Activated CD8-positive, alpha-beta memory T cell treated with anti-CD3 and anti-CD28 coated beads, Interleukin-2, amount 10 ng/mL, durations not matched to agents 7 days and 5 days (primary cell): ENCODE measurements at places on chromosomes 5 and 9.

GRCh38 chr9:71058660-71059059 lies 62.8 kb downstream of the TRPM3 start:
- DNase-seq = no peak

DNA sequence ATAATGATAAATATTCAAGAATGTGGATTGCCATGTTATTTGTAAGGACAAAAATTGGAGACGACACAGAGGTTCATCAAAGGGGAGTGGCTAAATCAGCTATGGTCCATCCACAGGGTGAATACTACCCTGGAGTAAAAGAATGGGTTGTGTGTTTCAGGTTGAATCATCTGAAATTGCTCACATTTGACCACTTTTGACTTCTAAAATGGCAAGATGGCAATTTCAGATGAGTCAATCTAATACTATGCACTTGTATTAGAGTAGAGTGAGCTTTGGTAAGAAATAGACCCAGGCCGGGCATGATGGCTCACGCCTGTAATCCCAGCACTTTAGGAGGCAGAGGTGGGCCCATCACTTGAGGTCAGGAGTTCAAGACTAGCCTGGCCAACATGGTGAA lies 131.8 kb downstream of the GAPVD1 start:
- DNase-seq = no peak

- DNase-seq = no peak
Measured at GRCh38 chr9:84499969-84500582, 159.5 kb upstream of the SLC28A3 start.

- no peak for DNase-seq
Measured at GRCh38 chr9:112501287-112501686, 14.7 kb downstream of the KIAA1958 start.

- DNase-seq = no peak
Measured at GRCh38 chr9:1216532-1216931, 166.4 kb downstream of the DMRT2 start.

DNA sequence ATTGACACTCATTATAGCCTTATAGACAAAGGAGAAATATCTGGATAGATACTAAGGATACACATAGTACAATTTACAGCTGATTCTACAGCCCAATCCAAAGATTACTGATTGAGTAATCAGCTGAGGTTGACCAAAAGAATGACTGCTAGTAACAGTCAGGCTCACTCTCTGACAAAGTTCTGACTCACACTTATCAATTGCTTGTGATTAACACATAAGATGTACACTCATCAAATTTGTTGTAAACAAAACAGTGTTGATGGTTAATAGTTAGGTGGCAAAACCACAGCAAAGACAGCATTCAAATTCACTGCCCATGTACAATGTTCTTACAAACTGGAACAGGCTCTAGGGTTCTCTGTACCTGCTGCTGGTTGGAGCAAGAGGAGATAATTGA lies 422.7 kb downstream of the TLE1 start:
- DNase-seq = no peak

DNA sequence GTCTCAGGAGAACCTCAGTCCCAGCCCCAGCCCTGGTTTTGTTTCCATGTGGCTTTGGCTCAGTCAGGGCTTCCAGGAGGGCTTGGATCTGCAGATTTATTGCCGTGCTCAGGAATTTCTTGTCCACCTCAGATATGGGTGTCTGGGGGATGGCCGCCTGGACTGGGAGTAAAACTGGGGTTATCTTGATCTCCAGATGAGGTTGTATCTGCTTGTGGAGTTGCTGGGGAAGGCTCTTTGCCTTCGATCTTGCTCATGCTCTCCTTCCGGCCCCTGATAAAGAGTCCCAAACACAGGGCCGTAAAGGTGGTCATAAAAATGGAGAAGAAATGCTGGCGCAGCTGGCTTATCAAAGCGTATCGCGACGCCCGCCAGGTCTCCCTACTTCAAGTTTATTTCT lies 17.8 kb upstream of the PITX1 start:
- no peak for DNase-seq

DNA sequence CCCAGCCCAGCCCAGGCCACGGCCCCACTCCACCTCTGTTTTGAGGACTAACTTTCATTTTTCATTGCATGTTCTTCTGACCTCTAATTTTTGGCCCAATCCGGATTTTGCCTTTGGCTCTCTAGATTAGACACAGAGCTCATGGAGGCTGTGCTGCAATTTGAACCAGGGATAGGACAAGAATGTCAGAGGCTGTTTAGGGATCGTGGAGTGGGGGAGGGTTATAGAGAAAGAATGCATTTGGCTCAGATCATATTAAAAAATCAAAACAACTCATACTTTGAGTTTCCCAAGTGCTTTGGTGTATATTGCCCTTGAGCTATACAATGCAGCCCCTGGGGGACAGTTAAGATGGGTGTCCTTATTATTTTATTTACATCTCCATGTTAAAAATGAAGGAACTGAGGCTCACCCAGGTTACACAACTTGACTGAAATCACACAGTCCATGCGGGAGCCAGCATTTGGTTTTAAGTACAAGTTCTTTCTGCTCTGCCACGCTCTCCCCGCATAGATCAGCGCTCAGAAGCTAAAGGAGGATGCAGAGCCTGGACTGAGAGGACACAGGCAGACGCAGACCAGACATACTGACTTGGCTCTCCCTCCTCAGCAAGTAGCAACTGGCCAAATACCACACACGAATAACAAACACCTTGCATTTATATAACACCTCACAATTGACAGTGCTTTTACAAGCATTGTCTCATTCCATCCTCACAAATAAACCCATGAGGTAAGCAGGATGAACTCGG lies 126.4 kb upstream of the RAI14 start:
- DNase-seq = no peak

GRCh38 chr5:1516615-1517601 lies 6.9 kb downstream of the LPCAT1 start:
- DNase-seq = peak; percentile 34

- DNase-seq = no peak
Measured at GRCh38 chr9:132702254-132702653, 32.0 kb downstream of the GTF3C4 start.

DNA sequence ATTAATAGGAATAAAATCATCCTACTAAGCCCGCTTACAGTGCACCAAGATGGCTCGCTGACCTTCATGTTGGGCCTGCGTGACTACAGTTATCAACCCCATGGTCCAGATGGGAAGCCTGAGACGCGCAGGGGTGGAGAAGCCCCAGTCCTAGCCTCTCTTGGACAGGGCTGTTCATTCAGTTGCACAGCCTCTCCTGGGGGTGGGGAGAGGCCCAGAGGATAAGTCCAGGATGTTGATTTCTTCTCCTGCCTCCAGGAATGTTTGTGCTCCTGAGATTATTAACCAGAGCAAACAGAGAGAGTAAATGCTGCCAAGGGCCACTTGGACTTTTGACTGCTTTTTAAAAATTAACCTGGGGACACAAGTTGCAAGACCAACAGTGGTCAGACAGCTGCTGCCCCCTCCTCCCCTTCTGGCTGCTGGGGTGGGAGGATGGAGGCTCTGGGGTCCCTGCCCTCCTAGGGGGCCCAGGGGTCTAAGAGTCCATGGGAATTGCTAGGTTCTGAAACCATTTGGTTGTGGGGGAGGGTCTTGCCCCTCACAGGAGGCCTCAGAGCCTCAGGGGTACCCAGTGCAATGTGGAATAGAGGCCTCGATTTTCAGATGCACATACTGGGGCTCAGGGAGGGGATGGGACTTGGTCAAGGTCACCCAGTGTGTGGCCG lies 2.8 kb upstream of the AMBP start:
- DNase-seq = no peak

GRCh38 chr9:121785673-121786542 lies 134.5 kb downstream of the DAB2IP start:
- no peak for DNase-seq

DNA sequence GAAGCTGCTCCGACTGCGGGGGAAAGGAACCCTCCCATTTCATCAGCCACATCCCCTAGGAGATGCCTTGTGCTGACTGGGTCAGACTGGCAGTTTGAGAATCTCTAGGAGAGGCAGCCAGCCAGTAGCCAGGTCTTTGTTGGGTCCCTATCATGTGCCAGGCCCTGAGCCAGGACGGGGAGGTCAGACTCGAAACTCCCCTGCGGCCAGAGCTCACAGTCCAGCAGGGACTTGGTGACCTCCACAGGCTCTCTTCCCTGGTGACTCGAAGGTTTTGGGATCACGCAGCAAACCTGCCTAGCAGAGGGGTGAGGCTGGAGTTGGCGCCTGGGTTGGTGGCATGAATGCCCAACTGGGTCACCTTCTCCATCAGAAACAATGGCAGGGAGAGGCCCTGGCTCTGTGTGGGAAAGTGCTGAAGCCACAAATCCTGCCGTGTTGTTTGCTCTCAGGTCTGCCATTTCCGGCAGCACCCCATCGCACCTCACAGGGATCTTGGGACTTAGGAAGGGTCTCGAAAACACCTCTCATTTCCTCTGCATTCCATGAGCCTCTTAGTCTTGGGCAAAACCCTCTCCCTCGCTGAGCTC lies 14.4 kb upstream of the ORM1 start:
- peak; percentile 21 for DNase-seq

- DNase-seq = no peak
Measured at GRCh38 chr5:60598424-60598823, 101.5 kb downstream of the DEPDC1B start.

- no peak for DNase-seq
Measured at GRCh38 chr5:73204332-73204731, 31.3 kb downstream of the TMEM174 start.

DNA sequence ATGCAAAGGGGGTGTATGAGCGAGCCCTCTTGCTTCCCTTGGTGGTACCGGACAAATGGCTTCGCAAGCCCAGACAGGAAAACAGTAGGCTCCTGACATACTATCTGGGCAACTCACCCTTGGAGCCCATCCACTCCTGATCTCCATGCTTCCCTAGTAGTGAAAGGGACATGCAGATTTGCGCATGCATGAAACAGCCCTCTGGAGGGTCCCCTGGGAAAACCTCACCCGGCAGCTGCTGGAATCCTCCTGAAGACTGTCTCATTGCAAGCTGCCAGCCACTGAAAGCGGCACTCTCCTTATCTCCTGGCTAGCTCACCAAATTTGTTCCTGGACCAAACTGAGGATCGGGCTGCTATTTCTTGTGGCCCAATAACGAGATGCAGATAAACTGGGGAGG lies 10.2 kb downstream of the ZNF169 start:
- DNase-seq = no peak

GRCh38 chr9:133976191-133976861 lies 15.8 kb downstream of the VAV2 start:
- no peak for DNase-seq

DNA sequence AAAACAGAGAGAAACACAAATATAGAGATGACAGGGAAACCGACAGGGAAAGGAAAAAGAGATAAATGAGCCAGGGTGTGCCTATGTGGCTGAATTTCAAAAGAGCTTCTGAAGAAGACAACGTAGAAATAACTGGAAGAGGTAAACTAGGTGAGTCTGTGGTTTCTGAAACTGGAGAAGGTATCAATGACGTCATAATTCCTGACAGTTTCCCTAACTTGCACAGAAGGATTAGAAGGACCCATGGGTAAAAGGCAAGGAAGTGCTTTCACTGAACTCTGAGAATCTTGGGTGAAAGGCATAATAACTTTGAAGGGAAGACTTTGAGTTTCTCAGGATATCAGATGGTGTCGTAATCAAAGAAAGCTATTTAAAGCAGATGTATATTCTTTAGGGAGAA lies 790.8 kb upstream of the NUDT12 start:
- no peak for DNase-seq

DNA sequence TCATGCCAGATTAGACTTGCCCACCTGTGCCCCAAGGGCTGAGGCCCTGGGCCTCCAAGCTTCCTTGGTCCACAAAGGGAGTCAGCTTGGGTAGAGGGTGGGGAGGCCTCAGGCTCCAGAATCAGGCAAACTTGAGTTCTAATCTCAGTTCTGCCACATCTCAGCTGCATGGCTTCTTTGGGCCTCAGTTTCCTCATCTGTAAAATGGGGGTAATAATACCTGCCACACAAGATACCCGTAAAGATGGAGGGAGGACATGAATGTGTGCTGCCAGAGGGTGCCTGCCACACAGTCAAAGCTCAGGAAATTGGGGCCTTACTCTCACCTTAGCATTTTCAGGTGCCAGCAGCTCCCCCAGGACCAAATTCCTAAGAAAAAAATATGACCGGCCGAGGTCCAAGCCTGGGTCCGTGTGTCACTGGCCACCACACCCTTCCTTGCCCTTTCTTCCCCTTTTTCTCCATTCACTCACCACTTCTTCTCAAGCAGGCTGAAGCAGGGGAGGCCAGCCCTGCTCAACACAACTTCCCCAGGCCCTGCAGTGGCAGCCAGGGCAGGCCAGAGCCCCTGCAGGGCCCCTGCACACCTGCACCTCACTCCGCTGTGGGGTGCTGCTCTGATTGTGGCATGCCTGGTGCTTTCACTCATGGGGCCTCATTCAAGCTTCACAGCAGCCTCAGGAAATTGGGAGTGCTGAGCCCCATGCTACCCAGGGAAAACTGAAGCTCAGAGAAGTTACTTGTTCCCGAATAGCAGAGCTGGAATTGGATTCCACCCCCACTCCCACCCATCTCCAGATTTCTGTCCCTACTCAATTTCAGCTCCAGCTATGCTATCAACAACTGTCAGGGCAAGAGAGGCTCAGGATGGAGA lies 3.9 kb downstream of the RGS14 start:
- DNase-seq = no peak

- DNase-seq = no peak
Measured at GRCh38 chr9:2816476-2817141, 27.3 kb downstream of the PUM3 start.

- DNase-seq = no peak
Measured at GRCh38 chr5:38601133-38601862, 44.9 kb upstream of the LIFR start.

DNA sequence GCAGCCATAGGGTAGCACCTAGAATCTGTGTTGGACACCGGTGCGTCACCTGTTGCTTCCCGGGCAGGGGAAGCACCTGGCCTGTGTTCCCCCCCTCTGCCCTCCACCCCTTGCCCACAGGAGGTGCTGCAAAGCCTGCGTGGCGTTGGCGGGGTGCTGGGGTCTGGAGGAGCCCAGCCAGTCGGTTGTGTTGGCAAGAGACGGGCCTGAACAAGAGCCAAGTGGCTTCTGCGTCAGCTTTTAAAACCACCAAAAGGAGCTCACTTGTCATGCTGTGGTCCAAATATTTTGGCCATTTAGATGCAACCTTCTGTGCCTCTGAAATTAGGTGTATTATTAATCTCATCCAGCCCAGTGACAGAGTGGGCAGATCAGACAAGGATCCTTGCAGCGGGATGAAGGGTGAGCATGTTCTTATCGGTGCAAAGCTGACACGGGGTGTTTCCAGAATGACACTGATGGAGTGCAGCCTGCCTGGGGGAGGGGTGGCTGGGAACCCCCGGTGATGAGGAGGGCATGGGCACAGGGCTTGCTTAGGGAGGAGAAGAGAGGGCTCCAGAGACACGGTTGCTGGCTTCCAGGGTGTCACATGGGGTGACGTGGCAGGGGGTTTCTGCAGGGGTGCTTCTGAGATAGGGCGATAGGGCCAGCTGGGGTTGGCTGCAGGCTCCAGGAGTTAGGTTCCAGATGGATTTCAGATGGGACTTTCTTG lies 9.7 kb upstream of the RXRA start:
- no peak for DNase-seq
